ENCODE measurements at places on chromosomes 12 and 14.

GRCh38 chr12:21354641-21355040 lies 18.1 kb upstream of the IAPP start:
- no peak for DNase-seq

DNA sequence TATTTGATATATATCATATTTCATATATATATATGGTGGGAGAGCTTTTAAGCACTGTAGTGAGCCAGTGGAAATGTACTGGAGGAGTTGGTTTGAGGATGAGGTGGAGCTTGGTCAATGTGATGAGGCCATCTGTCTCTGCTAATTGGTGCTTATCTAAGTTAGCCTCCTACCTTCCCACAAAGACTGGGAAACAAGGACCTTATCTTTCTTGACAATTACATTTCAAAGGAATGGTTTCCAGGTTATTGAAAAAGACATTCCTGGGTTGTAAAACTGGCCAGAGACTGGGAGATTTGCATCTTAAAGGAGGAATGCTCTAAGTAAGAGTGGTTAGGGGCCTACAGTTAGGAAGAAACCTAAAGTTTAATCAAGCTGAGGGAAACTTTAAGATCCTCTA lies 212.8 kb upstream of the SYT1 start:
- DNase-seq, result no peak

GRCh38 chr12:88413646-88414045 lies 166.6 kb downstream of the KITLG start:
- DNase-seq, result no peak

DNA sequence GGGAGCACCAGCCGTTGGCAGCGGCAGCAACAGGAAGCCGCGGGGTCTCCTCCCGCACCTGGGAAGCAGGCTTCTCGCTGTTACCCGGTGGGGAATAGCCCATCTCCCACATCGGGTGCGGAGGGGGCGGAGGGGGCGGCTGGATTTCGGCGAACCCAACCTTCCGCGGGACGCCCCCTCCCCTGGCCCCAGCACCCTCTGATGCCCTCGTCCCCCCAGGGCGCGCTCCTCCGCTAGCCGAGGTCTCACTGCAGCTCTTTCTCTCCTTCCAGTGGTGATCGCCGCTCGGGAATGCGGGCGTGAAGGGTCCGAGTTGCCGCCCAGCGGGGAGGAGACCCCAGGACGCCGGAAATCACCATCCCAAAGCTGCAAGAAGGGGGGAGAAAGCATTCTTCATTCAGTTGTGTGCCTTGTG lies 303 bp downstream of the SAMD4A start:
- DNase-seq, result no peak

- no peak for DNase-seq
These were observed 8.1 kb upstream of the DENND5B start for GRCh38 chr12:31599053-31599452.

DNA sequence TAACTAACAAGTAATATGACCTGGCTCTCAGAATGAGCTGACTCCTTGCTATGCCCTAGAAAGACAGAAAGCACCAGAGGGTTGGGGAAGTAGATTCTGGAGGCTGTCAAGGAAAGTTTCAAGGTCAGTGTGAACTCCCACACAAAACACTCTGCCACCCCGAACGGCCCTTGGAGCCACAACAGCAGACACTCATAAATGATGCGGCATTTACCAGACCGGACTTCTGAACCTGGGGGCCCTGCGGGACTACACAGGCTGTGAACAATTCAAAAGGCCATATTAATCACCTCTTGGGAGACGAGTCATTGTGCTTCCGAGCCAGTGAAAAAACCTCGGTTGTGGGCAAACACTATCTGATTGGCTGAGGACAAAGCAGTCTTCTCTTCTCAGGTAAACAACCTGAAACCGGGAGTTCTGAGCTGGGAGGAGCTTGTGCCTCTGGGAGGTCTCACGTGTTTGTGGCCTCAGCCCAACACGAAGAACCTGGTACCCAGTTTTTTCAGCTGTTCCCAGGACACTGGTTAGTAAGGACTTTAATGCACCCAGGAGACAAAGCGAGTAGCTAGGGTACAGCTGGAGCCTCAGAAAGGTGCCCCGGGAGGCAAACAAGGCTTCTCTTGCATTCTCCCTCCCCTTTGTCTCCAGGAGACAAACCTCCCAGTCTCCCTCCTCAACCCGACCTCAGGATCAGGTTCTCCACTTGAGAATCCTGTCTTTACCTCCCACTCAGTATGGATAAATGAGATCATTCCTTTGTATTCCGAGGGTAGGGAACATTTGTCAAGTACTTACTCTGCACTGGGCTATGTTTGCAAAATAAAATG lies 35.3 kb downstream of the VWF start:
- no peak for DNase-seq

DNA sequence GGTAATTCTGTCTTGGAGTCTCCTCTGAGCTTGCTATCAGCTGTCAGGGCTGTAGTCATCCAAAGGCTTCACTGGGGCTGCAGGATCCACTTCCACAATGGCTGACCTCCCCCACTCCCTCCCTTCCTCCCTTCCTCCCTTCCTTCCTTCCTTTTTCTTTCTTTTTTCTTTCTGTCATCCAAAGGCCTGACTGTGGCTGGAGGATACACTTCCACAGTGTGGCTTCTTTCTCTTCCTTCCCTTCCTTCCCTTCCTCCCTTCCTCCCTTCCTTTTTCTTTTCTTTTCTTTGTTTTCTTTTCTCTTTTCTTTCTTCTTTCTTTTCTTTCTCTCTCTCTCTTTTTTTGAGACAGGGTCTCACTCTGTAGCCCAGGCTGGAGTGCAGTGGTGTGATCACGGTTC lies 30.6 kb downstream of the ARF6 start:
- no peak for DNase-seq

DNA sequence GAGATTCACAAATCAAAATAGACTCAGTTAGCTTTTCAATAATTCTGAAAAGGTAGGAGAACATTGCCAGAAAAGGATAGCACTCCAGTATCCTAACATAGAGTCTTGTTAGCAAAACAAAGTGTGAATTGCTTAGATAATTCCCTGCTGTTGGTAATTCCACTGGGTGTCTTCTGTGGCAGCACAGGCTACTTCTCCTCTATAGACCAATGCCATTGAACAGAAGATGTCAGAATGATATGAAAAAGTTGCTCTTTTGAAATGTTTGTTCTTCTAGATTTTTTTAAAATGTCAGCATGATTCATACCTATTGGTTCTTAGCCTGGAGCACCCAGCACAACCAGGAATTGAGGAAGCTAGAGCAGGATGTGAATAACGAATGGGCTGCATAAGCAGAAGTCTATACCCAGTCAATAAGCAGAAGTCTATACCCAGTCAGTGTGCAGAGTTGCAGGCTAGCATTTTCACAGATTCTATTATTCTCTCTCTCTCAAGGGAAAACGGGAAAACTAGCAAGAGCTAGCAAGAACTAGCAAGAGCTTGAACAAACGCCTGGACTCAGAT lies 112.8 kb downstream of the SYT1 start:
- no peak for DNase-seq

DNA sequence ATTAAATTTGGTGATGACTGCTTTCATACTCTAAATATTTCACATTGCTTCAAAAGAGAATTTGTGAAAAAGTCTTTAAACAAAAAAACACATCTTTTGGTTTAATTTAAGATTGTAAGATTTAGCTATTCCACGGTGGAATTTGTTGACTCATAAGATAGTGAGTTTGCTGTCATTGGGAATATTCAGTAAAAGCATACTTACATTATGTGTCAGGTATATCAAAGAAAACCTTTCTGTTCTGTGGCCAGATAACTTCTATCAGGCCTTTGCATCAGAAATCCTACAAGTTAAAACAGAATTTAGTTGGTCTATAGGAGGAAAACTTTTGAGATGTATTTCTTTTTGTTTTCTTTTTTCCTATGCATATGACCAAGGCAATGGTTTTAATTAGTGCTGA lies 148.8 kb upstream of the E2F7 start:
- no peak for DNase-seq

DNA sequence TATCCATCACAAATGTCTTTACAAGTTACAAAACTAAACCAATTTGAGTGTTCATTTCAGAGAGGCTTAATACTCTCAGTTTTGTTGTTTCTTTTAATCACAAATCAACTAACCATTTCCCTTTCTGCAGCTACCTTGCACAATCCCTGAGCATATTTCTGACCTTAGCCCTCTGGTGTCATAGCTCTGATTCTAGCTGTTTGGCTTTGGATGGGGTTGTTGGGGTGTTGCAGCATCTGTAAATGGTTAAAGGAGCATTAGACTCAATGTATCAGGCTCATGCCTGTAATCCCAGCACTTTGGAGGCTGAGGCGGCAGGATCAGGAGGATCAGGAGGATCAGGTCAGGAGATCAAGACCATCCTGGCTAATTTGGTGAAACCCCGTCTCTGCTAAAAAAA lies 461.4 kb downstream of the NRXN3 start:
- DNase-seq, result no peak

DNA sequence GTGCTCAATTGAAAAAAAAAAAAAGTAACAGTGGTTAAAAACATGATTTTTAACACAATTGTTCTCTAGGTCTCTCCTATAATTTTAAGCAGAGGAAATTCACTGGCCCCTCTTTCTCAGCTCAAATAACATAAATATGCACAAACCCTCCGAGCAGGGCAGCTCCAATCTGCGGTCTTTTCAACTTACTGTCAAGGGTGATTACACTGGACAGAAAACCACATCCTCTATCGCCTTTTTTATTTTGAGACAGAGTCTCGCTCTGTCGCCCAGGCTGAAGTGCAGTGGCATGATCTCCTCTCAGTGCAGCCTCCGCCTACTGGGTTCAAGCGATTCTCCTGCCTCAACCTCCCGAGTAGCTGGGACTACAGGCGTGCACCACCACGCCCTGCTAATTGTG lies 16.5 kb upstream of the GABARAPL1 start:
- no peak for DNase-seq

- DNase-seq, result no peak
These were observed 24.9 kb upstream of the MED13L start for GRCh38 chr12:116302166-116303058.

GRCh38 chr12:12870465-12870864 lies 20.9 kb upstream of the GPRC5A start:
- DNase-seq, result no peak

- no peak for DNase-seq
These were observed 465.3 kb upstream of the TBX3 start for GRCh38 chr12:115149279-115149678.

GRCh38 chr14:39984323-39984722 lies 552.1 kb upstream of the FBXO33 start:
- DNase-seq, result no peak

DNA sequence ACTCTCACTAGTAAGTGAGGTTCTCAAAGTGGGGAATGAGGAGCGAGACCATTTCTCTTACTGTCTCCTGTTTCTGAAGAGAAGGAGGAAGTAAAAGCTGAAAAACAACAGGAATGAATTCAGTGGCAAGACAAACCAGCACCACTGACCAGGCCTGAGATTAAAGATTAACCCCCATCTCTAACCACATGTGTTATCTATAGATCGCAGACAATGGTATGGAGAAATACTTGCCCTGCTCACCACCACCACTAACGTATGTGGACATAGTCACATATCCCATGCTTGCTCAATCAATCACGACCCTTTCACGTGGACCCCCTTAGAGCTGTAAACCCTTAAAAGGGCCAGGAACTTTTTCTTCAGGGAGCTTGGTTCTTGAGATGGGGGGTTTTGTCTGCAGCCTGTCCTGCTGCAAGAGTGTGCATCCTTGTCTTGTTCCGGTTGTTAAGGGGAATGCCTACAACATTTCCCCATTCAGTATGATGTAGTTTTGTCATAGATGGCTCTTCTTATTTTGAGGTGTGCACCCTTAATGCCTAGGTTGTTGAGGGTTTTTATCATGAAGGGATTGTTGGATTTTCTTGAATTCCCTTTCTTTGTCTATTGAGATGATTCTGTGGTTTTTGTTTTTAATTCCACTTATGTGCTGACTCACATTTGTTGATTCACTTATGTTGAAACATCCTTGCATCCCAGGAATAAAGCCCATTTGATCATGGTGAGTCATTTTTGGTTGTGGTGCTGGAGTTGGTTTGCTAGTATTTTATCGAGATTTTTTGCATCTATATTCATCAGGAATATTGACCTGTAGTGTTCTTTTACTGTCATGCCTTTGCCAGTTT lies 698.8 kb upstream of the LMO3 start:
- DNase-seq, result no peak

GRCh38 chr14:24857277-24857676 lies 192.7 kb downstream of the STXBP6 start:
- no peak for DNase-seq

- DNase-seq, result no peak
These were observed 53.9 kb downstream of the ISCA2 start for GRCh38 chr14:74547331-74547927.

DNA sequence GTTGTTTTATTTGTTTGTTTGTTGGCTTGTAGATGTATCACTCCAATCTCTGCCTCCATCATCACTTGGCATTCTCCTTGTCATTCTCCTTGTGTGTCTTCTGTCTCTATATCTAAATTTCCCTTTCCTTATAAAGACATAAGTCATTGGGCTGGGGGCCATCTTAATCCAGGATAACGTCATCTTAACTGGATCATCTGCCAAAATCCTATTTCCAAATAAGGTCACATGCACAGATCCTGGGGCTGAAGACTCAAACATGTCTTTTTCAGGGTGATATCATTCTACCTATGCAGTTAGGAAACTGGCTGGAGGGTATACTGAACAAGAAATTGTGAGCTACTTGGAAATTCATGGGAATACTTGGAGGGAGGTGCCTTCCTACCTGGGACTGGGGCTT lies 8.7 kb upstream of the CCDC60 start:
- no peak for DNase-seq

GRCh38 chr12:54337854-54338650 lies 13.1 kb downstream of the COPZ1 start:
- DNase-seq, result no peak
